ENCODE measurements at places on chromosomes 5 and 9.

DNA sequence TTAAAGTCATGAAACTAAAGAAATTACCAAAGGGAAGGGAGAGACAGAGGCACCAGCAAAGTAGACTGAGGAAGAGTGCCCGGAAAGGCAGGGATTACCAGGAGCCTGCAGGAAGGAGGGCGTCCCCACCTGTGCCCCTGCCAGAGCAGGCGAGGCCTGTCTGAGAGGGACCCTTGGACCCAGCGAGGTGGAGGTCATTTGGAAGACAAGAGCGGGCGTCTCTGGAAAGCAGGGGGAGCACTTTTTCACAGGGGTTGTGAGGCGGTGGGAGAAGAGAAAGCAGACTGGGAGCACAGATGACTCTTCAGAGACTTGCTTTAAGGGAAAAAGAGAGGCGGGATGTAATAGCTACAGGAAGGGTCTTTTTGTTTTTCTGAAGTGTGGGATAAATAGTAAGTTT lies 27.5 kb upstream of the SLC2A8 start:
- no peak for DNase-seq

DNA sequence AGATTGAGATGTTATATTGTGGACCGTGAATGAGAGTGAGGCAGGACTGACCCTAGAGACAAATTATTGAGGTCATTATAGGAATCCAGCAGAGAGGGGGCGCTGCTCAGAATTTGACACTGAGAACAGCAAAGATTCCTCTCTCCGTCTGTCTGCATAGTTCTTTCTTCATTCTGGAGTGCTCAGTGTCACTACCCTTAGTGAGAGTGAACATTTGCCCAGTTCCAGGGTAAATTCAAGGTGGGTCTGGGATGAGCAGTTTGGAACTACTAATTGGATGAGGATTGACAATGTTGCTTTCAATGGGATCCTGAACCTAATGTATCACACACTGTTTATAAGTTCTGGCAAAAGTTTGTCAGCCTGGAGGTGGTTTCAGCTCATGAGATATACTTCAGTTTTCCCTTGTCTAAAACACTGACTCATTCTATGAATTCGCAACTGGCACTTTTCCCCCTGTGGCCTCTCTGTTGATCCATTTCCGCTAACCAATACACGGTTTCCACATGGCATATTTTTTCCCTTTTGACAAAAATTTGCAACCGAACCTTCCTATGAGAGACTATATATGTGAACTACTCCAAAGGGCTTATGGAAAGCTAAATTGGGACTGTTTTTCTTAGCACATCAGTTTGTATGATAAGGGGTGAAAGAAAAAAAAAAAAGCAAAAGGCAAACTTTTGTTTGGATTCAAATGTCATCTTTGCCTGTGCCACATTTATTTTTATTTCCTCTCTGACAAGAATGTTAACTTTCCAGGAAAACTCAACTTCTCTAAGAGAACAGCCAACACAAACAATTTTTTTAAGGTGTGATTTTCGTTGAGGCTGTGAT lies 1240.7 kb upstream of the WWC1 start:
- no peak for DNase-seq

DNA sequence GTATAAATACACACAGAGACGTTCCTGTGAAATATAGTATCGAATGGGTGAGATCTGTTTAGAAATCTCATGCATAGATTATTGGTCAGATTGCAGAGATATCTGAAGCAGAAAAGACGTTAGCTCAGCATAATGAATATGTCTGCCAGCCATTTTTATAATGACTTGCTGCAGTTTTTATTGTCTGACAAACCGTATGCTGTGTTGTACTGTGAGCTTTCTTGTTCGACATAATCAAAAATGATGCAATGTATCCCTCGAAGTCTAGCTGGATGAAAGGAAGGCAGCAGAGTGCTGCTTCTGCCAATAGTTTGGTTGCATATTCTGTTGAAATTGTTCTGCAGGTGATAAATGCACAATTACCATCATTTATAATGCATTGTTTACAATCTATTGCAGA lies 514.9 kb upstream of the ARRDC3 start:
- no peak for DNase-seq

DNA sequence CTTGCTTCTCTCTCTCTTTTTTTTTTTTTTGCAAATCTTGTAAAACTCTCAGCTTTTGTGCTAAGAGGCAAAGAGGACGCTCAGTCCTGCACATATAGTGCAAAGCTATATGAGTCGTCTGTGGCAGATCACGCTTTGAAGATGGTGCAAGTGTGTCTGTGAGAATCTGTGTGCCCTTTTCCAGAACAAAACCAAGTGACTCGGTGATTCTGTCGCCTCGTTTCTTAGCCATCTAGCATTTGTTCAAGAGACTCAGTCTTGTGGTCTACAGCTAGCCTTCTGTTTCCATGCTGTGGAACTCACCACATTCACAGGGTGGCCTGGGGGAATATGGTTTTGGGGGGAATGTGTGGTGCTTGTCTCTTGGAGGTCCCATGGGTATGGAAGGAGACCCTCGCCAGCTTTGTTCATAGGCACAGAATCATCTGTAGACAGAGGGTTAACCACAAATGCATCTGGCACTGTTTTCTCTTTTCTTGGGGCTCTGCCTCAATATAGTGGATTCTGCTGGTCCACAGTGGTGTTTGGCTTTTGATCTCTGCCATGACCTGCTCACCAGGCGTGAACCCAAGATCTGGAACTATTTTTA lies 82.1 kb downstream of the C9orf152 start:
- DNase-seq: no peak

DNA sequence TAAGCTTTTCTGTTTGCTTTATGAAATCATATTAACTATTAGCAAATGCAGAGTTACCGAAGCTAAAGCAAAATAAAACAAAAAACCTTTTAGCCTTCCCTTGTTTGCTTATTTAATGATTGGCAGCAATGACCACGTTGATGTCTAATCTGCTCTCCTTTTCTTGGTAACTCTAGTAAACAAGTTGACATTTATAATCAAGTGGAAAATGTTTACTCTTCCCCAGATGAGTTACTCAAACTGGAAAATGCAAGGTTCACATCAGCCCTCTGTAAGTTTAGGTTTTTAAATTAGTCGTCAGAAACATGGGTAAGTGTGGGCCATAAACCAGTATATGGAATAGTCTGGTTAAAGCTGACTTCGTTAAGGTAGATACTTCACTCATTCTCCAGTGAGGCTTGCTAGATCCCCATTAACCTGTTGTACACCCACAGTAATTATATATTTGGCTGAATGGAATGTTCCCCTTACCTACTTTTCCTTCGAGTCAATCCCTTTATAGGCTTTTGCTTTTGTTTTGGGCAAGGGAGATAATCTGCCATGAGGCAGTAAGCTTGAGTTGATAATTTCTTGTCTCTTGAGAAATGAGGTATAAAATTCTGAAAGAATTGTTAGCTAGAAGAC lies 100.9 kb downstream of the GDNF start:
- no peak for DNase-seq

DNA sequence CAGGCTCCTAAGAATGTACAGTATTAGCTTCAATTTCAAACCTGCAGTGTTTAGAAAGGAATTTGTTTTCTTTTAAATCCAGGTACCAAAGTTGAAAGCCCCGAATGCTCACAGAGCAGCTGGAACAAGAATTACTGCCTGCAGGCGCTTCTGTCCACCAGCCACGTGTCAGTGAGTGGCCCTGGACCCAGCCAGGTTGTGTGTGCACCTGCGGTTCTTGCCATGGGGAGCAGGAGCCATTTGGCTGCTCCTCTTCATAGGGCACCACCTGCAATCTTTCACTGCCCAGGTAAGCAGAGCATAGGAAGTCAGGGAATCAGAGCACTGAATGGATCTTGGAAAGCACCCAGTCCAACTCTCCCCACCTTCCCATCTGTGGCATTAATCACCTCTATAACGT lies 79.5 kb upstream of the PIP5K1B start:
- DNase-seq: no peak

- no peak for DNase-seq
Observed at GRCh38 chr5:123611406-123611709, 99.4 kb downstream of the CSNK1G3 start.

DNA sequence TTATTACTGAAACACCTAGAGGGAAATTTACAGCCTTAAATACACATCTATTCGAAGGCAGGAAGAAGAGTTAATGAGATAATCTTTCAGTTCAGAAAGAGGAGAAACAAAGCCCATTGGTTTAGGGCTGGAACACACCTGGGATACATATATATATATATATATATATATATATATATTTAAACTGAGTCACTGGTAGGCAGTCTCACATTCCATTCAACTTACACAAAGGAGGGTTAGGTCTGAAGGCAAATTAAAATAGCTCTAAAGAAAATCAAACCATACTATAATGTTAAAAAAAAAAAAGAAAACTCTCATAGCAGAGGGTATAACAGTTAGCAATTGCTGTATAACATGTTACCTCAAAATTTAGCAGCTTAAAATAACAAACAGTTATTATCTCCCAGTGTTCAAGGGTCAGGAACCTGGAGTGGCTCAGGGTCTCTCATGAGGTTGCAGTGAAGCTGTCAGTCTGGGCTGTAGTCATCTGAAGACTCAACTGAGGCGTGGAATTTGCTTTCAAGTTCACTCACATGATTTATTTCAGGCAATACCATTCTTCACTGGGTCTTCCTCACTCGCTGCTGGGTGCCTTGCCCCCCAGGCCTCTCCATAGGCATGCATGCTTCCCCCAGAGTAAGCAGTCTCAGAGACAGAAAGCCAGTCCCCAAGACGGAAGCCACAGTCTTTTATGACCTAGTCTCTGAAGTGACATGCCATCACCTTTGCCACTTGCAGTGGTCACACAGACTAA lies 332.8 kb downstream of the NSG2 start:
- DNase-seq: no peak

- DNase-seq: no peak
Observed at GRCh38 chr5:123787635-123788034, 275.7 kb downstream of the CSNK1G3 start.

DNA sequence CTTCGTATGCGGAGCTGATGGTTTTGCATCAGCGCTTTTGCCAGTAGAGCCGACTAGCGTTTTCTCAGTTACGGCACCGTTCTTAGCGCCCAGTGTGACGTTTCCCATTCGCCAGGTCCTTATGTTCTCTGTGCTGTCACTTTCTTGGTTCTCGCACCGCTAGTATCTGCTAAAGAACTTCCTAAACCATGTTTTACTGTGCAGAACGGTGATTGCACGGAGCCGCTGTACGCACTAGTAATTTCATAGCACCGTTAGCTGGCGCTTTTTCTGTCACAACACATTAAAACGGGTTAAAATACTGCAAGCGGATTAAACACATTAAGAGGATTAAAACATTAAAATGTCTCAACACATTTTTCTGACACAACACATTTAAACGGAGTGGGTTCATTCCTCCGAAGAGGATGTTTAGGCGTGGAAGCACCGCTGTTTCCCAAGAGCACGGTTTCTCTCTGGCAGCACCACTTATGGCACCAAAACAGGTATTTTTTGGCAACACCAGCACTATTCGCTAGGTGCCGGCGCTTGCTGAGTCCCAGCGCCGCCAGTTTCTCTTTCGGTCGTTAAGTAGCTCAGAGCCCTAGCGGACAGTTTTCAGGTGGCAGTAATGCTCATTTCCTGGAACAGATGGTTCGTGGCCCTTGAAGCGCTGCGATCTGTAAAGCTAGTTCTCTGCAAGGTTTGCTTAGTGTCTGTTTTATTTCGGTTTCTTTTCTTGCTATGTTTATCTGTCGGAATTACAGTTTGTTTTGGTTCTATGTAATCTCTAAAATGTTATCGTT lies 20.3 kb downstream of the ANXA2R start:
- DNase-seq: peak; percentile 72

DNA sequence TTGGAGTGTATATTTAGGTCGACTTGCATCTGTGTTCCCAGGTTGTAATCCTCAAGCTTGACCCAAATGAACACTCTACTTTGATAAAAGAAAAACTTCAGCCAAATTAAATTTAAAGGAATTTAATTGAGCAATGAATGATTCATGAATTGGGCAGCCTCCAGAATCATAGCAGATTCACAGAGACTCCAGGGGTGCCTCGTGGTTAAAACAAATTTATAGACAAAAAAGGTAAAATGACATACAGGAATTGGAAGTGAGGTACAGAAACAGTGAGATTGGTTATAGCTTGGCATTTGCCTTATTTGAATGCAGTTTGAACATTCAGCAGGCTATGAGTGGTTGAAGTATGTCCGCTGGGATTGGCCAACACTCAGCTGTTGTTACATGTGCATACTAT lies 21.6 kb upstream of the SPATA31D4 start:
- no peak for DNase-seq

DNA sequence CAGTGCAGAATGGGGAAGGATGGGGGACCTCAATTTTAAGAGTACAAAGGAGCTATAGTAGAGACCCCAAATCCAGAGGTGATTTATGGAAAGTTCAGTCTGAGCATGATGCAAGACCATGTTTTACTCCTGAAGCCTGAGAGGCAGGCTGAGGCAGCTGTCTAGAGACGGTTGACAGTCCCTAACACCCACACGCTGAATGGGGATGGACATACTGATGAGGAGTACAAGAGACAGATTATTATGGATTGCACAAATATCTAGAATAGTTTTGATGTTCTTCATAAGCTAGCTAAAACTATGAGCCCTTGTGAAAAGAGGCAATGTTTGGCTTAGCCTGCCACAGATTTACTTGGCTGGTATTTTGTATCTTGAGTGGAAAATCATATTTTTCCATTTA lies 64.5 kb downstream of the PRR16 start:
- no peak for DNase-seq

DNA sequence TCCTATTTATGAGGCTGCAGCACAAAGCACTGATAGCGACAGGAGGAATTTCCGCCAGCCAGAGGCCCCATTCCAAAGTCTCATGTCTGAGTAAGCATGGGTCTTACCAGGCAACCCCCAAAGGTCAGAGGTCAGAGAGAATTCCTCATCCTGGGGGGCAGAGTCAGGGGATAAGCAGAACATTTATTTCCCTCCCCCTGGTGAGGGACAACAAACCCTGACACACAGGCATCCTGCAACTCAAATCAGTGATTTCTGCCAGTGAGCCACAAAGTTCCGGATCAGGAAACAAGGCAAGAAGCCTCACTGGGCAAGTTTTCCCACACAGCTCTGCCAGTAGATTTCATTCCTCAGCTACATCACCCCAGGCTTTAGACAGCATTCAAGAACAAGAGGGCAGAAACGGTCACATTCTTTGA lies 37.0 kb downstream of the ADAMTS12 start:
- DNase-seq: no peak

- no peak for DNase-seq
Observed at GRCh38 chr5:38892363-38892762, 46.6 kb downstream of the OSMR start.

GRCh38 chr5:2149195-2149539 lies 266.4 kb upstream of the IRX4 start:
- no peak for DNase-seq

GRCh38 chr5:170382790-170383189 lies 6.4 kb downstream of the KCNMB1 start:
- no peak for DNase-seq

Data from activated T-cell treated with anti-CD3 and anti-CD28 coated beads for 4 hours (primary cell).